Natural killer cell (primary cell): ENCODE measurements at places on chromosomes 16 and 17. TPM values are rescaled to one million over a fixed set of nuclear protein-coding genes. Genes with fewer than 3 reads are reported as not detected.

DNA sequence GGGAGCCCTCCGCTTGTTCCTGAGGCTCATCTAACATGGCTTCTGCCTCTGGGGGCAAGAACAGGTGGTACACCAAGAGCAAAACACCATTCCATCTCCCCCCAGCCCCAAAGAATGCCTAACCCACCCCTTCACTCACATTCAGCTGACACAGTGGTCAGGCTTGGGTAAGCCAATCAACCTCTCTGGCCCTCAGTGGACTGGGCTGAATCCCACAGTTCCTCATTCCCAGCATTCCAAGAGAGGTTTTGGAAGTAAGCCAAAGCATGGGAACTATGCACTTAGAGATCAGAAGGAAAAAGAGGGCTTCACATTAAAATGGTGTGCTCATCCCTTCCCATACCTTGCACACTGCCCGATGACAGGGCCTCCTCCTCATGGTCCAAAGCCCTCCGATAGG lies 7.8 kb downstream of the PIGS start:
- DNase-seq: no peak

GRCh38 chr16:27840311-27841060 lies 223.0 kb downstream of the GSG1L start:
- no peak for DNase-seq

PERCC1 gene
- 0.68 TPM for total RNA-seq

DNA sequence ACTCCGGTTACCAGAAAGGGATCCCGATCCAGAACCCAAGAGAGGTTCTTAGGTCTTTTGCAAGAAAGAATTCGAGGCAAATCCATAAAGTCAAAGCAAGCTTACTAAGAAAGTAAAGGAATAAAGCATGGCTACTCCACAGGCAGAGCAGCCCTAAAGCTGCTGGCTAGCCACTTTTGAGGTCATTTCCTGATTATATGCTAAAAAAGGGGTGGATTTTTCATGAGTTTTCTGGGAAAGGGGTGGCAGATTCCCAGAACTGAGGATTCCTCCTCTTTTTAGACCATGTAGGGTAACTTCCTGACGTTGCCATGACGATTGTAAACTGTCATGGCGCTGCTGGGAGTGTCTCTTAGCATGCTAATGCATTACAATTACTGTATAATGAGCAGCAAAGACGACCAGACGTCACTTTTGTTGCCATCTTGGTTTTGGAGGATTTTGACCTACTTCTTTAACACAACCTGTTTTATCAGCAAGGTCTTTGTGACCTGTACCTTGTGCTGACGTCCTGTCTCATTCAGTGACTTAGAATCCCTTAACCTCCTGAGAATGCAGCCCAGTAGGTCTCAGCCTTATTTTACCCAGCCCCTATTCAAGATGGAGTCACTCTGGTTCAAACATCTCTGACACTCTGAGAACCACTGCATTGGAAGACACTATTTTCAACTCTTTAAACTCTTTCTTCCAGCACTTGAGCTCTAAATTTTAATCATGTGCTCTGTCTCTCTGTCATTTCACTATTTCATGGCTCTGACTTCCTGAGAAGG lies 203.6 kb upstream of the CACNG3 start:
- no peak for DNase-seq

GRCh38 chr17:61555127-61555566 lies 35.9 kb downstream of the NACA2 start:
- no peak for DNase-seq

GRCh38 chr16:65769776-65770438 lies 596.6 kb upstream of the CDH5 start:
- no peak for DNase-seq

- DNase-seq: no peak
Measured at GRCh38 chr17:78707016-78707415, 75.1 kb downstream of the CYTH1 start.

KRTAP4-16 gene
- total RNA-seq: not detected

FN3K gene
- 5.5 TPM for total RNA-seq

GRCh38 chr16:69720822-69721430 lies 5.4 kb downstream of the NQO1 start:
- DNase-seq: no peak

GRCh38 chr17:39014795-39015545 lies 47.8 kb upstream of the FBXO47 start:
- no peak for DNase-seq

- no peak for DNase-seq
Measured at GRCh38 chr17:2903193-2903974, 107.1 kb downstream of the RAP1GAP2 start.

DNA sequence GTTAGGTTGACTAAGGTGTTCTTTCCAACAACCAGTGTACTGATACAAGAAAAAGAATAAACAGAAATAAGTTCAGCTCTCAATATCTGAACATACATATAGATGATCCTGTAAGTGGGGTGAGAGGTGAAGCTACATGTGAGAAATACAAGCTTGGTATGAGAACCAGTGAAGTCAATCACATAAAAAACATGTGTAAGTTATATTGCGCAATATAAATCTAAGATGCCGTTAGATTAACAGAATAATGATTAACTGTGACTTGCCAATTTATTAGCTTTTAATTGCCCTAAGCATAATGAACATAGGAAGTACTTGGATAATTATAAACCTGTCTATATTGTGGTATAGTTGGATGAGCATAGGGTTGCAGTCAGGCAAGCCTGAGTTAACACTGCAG lies 1597.1 kb upstream of the GOT2 start:
- DNase-seq: no peak

DNA sequence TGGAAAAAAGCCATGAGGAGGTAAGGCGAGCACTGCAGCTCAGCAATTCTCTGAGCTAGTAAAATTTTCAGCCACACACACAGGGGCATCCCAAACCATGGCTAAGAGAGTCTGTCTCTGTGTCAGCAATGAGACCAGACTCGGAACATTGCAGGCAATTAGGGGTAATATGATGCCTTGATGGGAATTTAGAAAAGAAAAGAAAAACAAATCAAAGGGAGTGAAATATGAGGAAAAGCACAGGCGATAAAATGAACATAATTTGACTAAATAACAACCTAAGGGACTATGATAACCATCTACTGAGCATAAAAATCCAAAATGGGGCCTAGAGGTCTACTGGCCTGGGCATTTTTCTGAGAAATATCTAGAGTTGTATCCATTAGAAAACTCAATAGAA lies 546.0 kb upstream of the PSMD7 start:
- DNase-seq: no peak

ATPAF2 gene
- 43.4 TPM for total RNA-seq

SPAG9 gene
- total RNA-seq: 78.1 TPM

DNA sequence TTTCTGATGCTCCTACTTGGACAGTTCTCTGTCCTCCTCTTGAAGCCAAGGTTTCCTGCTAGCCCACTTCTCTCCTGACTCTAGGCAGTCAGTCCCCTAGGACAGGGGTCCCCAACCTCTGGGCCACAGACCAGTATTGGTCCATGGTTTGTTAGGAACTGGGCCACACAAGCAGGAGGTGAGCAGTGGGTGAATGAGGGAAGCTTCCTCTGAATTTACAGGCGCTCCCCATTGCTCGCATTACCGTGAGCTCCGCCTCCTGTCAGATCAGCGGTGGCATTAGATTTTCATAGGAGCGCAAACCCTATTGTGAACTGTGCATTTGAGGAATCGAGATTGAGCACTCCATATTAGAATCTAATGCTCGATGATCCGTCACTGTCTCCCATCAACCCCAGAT lies 55.7 kb downstream of the GNA13 start:
- no peak for DNase-seq

DNA sequence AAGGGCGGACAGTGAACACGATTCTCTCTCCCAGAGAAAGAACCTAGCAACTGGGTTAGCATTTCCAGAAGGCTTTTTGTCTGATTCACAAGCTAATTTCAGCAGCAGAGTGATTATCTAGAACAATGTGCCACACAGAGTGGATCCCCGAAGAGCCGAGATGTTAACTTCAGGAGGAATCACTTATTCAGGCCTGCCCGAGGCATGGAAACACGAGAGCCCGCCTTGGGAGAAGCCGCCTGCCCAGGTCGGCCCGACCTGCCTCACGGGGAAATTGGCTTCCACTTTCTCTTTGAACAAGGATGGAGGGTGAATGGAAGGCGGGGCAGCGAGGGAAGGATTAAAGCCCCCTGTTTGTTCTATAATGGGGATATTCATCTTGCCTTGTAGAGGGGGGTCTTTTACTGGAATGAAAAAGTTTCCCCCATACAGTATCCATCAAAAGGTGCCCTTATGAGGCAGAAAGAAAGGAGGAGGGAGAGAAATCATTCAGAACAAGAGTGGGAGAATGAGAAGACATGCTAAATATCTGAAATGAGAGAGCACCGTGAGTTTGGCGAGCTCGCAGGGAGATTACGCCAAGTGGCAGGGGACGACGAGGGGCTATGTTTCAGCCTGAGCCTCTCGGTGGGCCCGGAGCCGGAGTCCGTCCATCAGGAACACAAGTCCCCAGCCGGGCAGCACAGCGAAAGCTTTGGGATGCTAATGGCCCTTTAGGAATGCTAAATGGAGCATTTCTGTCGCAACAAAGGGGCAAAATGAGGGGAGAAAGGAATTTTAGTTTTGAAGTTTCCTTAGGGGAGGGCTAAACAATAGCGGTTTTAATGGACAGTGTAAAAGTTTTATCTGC lies 33.0 kb downstream of the NTN1 start:
- no peak for DNase-seq

- DNase-seq: no peak
Measured at GRCh38 chr16:49352892-49353291, 20.7 kb upstream of the C16orf78 start.

GRCh38 chr17:17360087-17360730 lies 57.0 kb downstream of the NT5M start:
- no peak for DNase-seq

- DNase-seq: no peak
Measured at GRCh38 chr17:53629188-53629587, 193.5 kb upstream of the KIF2B start.

SLC25A11 gene
- 34.7 TPM for total RNA-seq

DNA sequence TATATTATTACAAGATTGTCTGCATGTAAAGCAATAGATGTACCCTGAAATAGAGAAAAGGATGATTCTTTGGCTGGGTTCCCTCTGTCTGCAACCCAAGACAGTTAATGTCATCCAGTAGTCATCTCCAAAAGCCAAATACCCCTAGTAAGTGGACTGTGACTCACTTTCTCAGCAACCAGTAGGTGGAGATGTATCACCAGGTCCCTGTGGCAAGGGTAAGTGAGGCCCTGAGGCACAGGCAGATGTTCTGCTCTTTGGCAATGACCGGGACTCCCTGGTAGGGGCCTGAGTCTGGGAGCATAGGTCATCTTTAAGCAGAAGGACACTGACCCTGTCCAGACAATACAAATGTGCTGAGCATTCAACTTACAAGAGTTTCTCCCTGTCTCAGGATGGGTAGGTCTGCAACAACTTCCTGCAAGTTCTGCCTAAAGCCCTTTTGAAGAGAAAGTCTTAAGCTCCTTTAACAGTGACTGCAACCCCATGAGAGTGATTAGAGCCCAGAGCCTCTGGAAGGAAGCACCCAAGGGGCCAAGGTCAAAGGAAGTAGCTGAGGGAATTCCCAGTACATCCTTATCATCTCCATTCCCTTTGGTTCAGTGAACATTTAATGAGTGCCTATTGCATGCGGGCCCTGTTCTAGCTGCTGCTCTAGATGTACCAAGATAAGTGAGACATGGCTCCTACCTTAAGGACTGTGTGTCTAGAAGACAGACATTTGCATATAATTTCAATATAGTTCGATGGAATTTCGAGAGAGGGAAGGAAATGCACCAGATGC lies 31.9 kb downstream of the PMP22 start:
- DNase-seq: no peak

TNFRSF17 gene
- total RNA-seq: not detected

DNA sequence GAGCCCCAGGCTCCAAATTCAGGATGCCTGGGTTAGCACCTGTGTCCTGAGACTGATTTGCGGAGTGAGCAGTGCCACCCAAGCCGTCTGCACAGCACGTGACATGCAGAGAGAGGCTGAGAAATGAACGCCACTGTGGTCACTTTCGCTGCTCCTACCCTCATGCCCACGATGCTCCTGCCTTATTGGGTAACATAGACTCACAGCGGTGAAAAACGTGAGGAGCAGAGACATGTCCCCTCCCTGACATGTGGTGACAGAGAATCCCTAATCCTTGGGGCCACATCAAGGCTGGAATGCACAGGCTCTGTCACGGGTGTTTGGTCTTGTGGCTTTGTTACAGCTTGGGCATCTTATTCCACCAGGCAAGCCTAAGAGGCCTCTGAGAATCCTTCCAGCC lies 52.1 kb upstream of the CACNG5 start:
- no peak for DNase-seq

- DNase-seq: no peak
Measured at GRCh38 chr16:14505846-14506245, 124.2 kb downstream of the PARN start.

GRCh38 chr17:80504686-80505413 lies 28.4 kb upstream of the NPTX1 start:
- peak; percentile 11 for DNase-seq
